DMS79 (cell line): ENCODE measurements at places on chromosomes 4 and X.

DNA sequence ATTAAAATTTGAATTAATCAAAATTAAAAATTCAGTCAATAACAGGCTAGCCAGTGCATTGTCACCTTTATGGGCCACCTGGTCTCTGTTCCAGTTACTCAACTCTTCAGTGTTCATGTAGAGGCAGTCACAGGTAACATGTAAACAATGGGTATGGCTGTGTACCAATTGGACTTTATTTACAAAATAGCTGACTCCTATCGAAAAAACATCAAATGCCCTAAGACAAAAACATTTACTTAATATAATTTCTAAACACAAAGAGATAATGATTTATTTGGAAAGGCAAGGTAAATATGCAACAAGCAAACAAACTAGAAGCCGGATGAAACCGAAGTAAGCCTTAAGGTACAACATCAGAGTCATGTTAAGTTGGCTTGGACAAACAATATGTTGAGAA lies 8.8 kb downstream of the TMEM150C start:
- no peak for DNase-seq

DNA sequence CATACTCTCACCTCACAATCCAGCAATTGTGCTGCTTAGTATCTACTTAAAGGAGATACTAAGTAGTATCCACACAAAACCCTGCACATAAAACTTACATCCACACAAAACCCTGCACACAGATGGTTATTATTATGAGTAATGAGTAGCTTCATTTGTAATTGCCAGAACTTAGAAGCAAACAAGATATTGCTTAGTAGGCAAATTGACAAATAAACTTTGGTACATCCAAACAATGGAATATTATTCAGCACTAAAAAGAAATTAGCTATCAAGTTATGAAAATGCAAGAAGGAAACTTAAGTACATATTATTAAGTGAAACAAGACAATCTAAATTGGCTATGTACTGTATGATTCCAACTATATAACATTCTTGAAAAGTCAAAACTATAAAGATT lies 80.6 kb downstream of the NPY2R start:
- no peak for DNase-seq

DNA sequence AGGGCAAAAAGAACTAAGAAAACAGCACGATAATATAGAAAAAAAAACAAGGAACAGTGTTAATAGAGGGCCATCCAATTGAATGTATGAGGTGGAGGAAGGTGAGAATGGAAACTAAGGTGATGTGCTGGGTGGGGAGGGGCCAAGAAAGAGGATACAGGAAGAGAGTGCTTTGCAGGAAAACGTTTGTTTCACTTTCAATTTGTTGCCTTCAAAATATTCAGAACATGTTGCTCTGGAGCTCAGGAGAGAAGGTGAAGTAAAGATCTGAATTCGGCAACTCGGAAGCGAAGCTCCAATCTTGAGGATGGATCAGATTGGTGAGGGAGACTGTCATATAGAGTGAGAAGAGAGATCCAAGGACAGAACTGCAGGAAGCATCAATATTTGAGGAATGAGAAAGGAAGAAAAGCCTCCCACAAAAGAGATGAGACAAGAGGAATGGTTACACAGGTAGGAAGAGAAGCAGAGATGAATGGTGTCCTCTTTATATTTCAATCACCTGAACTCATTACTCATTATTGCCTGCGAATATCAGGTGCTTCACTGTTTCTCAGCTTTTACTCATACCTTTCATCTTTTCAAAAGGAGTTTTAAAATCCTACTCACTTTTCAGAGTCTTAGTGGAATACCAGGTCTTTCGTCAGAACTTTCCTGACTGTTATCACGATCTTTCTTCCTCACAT lies 14.7 kb upstream of the SEC24D start:
- DNase-seq, result no peak

DNA sequence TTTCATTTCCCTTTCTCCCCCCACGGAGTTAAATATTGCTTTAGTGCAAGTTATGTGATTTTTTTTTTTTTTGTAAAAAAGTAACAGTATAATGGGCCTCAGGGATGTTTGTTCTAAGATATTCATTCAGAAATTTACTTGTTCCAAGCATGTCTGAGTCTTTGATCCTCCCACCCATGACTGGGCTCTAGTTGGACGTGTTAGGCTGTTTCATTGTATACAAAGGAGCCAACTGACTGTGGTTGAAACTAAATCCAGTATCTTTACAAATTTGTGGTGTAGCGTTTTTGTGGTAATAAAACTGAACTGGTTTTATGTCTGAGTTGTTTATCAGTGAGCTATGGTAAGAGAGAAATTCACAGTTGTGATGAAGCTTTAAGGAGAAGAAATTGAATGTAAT lies 74.1 kb downstream of the DOCK11 start:
- DNase-seq, result no peak

GRCh38 chr4:165541851-165542459 lies 163.1 kb downstream of the CPE start:
- no peak for DNase-seq

GRCh38 chrX:3403748-3404147 lies 57.3 kb upstream of the MXRA5 start:
- no peak for DNase-seq

DNA sequence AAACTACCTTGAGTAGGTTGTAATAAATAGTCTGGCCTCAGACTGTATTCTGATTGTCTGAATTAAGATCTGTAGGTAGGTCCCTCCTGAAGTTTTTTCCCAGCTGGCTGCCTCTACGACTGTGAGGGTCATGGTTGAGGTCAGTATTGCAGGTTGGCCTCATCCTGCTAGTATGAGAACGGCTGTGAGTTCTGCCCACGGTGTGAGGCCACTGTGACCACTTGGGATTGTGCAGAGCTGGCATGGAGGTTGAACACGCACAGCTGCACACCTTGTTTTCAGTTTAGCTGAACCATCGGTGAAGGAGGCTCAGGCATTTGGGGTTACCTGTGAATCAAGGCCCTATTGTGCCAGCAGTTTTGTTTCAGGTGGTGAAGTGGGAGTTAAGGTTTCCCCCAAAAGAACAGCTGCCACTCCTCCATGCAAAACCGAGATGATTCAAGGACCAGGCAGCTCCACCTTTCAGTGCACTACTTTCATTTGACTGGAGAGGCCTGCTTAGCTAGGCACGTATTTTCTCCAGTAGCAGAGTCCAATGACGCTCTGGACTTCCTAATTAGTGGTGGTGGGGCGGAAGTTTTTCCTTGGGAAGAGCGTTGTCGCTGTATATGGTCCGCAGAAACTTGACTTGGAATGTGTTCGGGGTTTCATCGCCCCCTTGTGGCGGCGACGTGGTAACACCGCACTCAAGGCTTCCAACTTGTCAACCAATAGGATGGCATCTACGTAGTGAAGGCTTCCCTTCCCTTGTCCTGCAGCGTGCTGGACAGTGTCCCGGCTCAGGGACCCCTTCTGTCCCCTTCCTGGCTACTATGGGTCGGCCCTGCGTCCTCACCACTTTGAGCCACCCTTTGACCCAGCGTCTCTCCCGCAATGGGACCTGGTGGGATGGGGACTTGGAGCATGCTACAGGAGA lies 13.8 kb downstream of the CMC4 start:
- DNase-seq, result no peak

DNA sequence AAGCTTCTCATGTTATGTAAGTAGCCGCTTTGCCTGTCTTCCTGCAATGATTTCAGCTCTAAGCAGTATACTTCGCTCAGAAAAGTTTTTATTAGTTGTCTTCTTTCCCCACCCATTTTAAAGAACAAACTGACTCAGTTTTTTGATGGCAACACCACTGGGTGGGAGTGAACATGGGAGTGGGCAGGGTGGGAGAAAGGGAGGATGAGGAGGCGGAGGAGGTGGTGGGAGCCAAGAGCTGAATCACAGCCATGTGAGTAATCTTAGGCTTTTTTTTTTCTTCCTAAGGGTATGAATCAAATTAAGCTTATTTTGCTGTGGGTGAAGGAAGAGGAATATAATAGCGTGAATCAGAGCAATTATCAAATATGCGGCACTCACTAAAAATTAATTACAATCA lies 574.3 kb upstream of the DIPK2B start:
- DNase-seq, result no peak

GRCh38 chrX:14027036-14027435 lies 2.7 kb downstream of the GEMIN8 start:
- peak; percentile 4 for DNase-seq

GRCh38 chr4:44493924-44494323 lies 45.3 kb upstream of the KCTD8 start:
- DNase-seq, result no peak
